Cardiac fibroblast (primary cell): ENCODE measurements at places on chromosomes 5 and 9.

GRCh38 chr5:168268949-168269936 lies 22.2 kb upstream of the WWC1 start:
- peak; percentile 91 for DNase-seq

DNA sequence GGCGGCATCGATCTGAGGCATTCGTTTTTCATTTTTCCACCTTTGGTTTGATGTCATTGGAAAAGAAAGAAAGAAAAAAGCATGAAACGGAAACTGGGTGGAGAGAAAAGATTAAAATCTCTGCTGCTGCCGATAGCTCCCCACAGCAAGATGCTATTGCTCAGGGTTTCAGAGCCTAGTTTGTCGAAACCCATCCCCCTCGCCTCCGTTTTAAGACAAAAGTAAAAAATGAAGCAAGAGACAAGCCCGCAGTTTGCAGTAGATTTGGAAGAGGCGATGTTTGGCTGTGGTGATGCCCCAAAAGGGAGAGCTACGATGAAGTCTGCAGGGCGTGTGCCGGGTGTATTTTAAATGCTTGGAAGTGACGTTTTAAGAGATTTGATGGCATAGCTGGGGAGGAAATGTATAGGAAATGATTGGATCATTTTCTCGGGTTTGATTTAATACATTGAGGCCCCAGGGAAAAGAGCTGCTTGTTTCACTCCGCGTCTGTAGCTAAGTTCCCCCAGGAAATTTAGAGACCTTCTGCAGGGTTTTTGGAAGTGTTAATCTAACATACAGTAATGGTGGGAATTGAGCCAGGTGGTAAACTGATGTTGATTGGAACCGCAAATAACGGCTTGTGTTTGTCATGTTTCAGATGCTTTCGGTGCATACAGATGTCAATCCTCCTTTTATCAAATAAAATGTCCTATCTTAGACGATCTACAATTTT lies 909 bp downstream of the NDFIP1 start:
- DNase-seq = peak; percentile 37

GRCh38 chr5:59565551-59565950 lies 328.0 kb downstream of the PDE4D start:
- DNase-seq = no peak

DNA sequence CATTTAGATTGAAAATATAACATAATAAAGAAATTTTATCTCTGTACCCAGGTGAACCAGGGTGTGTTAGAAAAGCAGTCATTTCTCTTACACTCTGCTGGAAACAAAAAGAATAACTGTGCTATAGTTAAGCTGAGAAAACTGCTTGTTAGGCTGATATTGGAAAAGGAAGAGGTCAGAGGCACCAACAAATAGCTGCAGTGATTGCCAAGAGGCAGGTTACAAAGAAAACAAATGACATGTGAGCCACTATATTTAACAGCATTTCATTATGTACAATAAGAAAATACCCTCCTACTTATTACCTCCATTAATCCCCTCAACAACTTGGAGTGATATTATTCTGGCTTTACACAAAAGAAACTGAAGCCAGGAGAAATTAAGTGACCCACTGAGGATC lies 607.9 kb upstream of the TLE4 start:
- DNase-seq = no peak

DNA sequence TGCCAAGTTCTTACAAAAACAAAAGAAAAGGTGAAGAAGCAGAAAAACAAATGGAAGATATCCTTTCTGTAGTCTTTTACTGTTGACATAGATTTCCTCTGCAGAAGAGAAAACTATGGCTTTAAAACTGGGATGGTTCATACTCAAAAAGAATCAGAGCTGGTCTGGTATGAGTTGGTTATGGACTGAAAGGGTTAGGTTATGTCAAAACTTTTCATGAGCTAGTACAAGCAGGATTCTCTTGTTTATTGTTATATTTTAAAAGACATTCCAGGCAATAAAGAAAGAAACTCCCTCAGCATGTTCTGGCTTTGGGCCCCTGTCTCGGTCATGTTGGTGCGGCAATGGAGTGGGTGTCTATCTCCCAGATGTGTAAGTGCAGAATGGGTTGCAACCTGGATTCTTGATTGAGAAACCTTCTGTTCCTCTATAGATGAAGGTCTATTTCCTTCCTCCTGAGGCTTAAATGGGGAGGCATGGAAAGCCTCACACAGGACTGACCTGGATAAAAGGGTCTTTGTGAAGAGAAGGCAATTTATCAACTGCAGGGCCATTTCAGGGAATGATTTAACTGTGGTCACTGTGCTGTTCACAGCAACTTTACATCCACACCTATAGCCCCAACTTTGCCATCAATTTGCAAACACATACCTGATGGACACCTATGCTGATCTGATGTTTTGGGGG lies 209.6 kb upstream of the TNC start:
- DNase-seq = no peak

- DNase-seq = no peak
Measured at GRCh38 chr9:114399381-114399780, 11.6 kb upstream of the AKNA start.
